ENCODE measurements at places on chromosomes 12 and 14.

GRCh38 chr14:46399049-46399448, 252.5 kb downstream of the RPL10L start:
- peak; percentile 42 for DNase-seq

DNA sequence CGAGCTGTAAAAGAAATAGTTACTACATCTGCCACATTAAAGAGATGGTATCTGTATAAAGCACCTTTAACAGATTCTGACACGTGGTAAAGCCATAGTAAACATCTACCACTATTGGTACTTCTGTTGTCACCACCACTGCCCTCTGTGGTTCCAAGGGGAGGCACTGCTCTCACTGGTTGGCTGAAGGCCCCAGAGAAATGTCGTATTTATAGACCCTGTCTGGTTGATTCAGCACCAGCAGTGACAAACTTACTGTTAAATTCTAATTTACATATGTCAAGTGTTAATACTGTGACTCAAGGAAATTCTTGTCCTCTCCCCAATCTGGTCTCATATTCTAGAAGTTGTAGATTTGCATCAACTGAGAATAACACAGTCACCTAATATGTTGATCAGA, 281.1 kb downstream of the ERC1 start:
- no peak for DNase-seq

DNA sequence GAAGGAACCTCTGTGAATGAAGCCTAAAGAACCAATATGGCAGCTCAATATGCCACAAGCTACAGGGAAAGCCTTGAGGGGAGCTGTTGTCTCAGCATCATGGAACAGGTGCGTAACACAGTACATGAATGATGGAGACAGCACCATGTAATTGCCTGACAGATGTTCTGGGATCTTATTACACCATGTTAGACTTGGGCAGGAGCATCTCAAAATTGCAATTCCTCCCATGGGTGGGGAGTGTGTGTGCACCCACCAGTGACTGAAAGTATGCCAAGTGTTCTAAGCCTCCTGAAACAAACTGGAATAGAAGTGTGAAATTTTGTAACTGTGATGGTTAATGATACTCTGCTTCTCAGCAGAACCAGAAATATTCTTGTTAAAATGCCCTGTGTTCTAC, 151.0 kb upstream of the SRRM4 start:
- no peak for DNase-seq

DNA sequence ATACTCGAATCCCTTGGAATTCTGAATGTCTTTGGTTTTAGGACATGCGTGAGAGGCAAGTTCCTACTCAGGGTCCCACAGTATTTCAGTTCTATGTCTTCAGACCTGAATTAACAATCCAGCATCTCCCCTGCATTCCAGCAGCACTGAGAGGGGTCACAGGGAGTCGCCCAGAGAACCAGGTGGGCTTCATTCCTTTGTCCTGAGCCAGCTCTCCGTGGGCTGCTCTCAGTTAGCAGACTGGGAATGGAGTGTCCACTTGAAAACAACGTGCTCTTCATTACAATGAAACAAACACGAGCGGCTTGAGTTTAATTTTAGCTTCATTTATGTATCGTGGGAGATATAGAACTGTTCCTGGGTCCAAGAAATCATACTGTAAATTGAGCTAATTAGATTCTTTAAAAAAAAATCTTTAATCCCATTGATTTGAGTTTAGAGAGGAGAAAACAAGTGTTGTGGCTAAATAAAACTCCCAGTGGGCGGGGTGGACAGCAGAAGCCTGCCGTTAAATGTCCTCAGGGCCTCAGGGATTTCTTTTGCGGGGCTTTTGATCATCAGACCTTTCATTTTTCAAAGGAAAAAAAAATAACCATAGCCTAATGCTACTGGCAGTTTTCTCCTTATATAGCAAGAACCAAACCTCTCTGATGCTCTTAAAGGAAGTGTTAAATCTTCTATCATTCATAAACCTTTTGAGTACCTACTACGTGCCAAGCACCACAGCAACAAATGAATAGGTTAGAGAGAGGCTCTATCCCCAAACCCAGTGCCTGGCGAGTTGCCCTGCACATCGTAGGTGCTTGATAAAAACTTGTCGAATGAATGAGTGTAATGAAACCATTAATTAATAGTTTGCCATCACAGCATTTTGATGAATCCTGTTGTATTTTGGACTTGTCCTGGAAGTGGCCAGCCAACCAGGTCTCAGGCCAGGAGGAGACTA, 140.4 kb downstream of the CHST11 start:
- DNase-seq, result no peak

DNA sequence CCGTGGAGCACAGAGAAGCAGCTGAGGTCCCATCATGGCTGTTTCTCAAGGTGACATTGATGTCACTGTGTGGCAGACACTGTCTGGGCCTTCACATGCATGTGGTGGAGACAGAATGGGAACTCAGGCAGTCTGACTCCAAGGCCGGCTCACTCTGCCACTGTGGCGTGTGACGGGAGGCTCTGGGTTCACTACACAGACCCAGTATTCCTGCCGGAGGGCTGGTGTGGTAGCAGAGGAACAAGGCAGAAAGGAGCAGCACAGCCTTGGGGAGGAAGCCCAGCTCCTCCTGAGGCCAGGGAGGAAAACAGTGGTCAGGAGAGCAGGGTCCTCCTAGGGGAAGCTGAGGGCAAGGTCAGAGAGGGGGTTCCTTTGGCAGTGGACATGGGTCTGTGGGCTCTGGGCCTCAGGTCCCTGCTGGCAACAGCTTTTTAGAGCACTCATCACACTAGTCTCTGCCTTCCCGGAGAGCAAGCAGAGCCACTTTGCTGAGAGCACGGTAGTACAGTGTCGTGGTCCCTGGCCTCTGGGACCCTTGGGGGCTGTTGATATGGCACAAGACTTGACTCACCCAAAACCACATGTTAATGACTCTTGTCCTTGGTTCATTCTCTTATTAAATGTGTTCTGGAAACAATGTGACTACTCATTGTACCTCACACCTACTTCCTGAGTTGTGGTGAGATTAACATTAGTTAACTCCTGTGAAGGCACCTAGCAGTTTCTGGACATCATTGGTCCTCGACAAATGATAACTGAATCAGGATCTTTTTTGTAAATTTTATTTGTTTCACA, 21.3 kb downstream of the DCAF4 start:
- no peak for DNase-seq

- DNase-seq, result no peak
Measured at GRCh38 chr12:32108787-32109186, 2.1 kb downstream of the BICD1 start.

- DNase-seq, result no peak
Measured at GRCh38 chr14:33259764-33260163, 321.1 kb downstream of the NPAS3 start.

GRCh38 chr12:76399040-76399439, 50.8 kb upstream of the BBS10 start:
- DNase-seq, result no peak

DNA sequence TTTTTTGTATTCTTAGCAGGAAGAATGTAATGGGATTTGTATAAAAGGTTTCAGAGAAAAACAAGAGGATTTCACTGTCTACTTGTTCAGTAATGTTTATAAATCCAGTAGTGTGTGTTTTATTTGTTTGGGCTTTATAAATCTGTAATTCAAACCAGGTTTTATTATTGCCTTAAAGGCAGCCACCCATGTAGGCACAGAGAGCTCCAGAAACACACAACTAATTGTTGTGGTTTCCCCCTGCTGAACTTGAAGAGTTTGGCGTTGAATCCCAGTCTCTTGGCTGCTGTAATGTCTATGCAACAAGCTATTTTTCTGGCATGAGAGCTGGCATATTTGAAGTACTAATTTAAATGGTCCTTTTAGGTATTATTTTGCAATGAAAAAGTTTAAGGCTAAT, 63.4 kb upstream of the SLCO1C1 start:
- DNase-seq, result no peak

- DNase-seq, result no peak
Measured at GRCh38 chr14:101578489-101578888, 17.2 kb downstream of the DIO3 start.

GRCh38 chr12:64404470-64405256, 471 bp downstream of the XPOT start:
- DNase-seq, result peak; percentile 49

DNA sequence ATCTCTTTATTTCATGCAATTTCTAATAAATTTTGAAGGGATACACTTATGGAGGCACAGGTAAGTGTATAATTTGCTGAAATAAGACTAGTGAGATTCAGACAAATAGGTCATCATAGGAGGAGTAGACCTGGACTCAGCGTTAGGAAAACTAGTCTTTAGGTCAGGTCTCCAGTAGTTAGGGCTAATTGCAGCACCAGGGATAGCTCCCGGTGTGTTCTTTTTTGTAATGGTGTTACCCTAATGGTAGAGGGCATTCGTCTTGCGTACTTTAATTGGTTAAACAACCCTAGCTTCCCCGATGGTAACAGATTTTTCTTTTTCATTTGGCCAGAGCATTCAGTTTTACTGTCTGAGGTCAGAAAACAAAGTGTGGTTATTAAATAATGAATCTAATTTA, 64.9 kb downstream of the ARID2 start:
- DNase-seq, result no peak

- no peak for DNase-seq
Measured at GRCh38 chr14:91089958-91090535, 23.8 kb upstream of the DGLUCY start.

DNA sequence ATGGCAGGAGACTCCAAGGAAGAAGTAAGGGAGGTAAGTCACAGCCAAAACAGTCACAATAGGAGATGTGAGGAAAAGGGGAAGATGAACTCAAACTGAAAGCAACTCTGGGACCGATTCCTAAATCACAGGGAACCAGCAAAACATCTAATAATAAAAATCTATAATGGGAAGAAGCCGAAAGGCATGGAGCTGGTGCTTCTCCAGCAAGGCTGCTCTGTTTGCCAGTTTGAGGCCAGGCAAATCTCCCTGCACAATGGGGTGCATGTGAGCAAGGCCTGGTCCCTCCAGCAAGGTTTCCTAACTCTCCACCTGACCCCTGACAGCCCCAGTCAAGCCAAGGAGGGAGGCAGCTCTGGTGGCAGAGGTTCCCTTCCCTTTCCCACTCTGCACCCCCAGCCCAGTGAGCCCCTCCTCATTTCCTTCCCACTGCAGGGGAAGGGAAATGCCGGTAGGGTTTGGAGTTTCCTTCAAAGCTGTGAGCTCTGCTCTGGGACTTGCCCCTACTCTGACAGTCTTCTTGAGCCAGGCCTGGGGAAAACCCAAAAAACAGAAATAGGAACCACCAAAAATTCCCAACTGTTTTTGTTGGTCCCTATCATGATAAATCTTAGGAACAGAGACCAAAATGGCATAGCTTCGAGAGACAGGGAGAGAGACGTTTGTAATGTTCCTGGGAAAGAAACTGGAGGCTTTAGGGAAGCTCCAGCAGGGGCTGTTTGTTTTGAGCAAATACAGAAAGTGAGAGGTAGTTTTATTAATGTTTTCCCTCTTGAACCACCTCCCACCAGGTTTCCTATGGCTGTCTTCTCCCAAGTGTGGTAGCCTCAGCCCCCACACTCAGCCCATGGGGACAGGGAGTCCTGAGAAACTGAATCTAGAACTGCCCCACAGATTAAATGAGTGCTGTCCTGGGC, 34.6 kb downstream of the FMNL3 start:
- no peak for DNase-seq

GRCh38 chr14:40122968-40123648, 690.9 kb upstream of the FBXO33 start:
- DNase-seq, result no peak

GRCh38 chr12:56206452-56207166, 15.1 kb downstream of the RNF41 start:
- peak; percentile 65 for DNase-seq

- DNase-seq, result no peak
Measured at GRCh38 chr14:86179980-86180379, 650.0 kb downstream of the FLRT2 start.

GRCh38 chr12:43655586-43655985, 103.0 kb downstream of the PUS7L start:
- no peak for DNase-seq

- DNase-seq, result no peak
Measured at GRCh38 chr12:92085040-92085735, 60.5 kb downstream of the BTG1 start.

- DNase-seq, result no peak
Measured at GRCh38 chr12:132384916-132385774, 55.8 kb upstream of the GALNT9 start.

GRCh38 chr14:73729556-73730265, 15.5 kb upstream of the PNMA1 start:
- no peak for DNase-seq

DNA sequence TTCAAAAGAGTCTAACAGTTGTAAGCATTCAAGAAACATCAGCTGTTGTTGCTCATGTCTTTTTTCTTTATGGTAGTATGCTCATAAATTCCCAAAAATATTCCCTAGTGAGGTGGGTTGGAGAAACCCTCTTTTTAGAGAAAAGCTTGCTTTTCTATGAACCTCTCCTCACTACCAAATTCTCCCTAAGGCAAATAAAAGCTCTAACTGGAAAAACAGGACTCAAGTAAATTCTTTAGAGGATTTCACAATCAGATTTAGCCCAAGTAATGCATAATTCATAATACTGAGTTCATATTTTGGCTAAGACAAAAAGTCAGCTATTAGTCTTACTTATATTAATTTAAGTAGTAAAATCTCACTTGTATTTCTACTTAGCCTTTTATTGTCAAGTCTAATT, 59.1 kb downstream of the DIO2 start:
- no peak for DNase-seq

- no peak for DNase-seq
Measured at GRCh38 chr12:21566223-21566906, 38.3 kb downstream of the GYS2 start.

- no peak for DNase-seq
Measured at GRCh38 chr12:125254856-125255255, 189.6 kb downstream of the AACS start.

DNA sequence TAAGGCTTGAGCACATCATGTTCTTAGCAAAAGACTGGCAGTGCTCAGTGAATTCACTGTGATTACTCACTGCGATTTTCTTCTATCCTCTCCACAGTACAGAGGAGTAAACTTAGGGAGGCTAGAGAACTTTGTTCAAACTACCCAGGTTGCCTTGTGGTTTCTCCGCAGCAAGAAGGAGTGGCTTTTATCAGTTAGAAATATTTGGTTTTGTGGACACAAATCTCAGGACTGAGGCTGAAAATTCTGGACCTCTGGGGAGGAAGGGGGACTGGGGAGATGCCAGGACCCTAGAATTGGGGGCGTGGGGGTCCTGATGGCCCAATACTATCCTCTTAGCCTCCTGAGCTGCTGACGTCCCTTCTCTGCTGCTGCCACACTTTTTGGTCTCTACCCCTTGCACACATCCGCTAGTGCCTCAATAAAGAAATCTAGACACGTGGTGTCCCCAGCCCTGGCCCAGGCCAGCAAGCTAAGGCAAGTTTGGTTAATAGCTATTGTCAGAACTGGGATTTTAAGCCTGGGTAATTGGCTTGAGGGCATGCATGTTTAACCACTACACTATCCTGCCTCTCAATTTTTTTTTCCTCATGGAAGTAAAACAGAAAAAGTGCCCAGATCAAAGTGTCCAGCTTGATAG, 842 bp downstream of the OAS2 start:
- no peak for DNase-seq

DNA sequence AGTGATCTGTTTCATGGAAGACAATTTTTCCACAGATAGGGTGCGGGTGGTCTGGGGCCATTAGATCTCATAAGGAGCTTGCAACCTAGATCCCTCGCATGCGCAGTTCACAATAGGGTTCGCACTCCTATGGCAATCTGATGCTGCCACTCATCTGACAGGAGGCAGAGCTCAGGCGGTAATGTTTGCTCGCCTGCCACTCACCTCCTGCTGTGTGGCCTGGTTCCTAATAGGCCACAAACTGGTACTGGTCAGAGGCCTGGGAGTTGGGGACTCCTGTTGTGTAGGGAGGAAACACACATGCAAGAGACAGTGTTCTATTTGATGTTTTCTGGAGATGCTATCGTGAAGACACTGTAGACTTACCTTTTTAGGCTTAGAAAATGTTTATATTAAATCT, 77.0 kb upstream of the FGD4 start:
- no peak for DNase-seq

GRCh38 chr12:75694534-75695268, 183.3 kb upstream of the KRR1 start:
- DNase-seq, result no peak

Measured in SHP77 (cell line).